ENCODE measurements at places on chromosomes 7 and 10. TPM values are rescaled to one million over a fixed set of nuclear protein-coding genes. Genes with fewer than 3 reads are reported as not detected.

The PGAM2 gene
- total RNA-seq = 1.3 TPM

DNA sequence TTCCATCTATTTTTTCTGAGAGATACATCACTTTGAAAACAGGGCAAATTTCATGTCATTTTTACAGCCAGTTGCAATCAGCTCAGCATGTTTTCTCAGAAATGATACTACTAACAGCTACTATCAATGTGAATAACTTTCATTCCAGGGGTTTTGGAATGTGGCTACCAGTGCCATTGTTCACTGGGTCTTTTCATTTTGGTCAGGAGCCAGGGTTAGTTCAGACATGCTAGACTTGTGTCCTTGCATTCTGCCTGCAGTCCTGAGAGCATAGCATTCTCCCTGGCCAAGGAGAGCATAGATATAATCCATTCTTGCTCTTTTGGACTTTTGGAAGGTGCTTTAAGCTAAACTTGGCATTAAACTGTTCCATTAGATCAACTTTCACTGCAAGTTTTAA, 160.9 kb upstream of the NEBL start:
- no peak overlapping the region for H3K4me3 ChIP-seq
- DNase-seq = no peak
- no peaks in the 10 kb centered on the region for H3K27me3 ChIP-seq
- H3K4me1 ChIP-seq = peaks cover 1% of the 10 kb centered on the region
- no peaks in the 10 kb centered on the region for H3K36me3 ChIP-seq

- no peaks in the 10 kb centered on the region for H3K27me3 ChIP-seq
- H3K36me3 ChIP-seq = no peaks in the 10 kb centered on the region
- peaks cover 2% of the 10 kb centered on the region for H3K4me1 ChIP-seq
- no peak overlapping the region for H3K27ac ChIP-seq
Observed at GRCh38 chr10:71873582-71874211, 22.6 kb upstream of the PSAP start.

DNA sequence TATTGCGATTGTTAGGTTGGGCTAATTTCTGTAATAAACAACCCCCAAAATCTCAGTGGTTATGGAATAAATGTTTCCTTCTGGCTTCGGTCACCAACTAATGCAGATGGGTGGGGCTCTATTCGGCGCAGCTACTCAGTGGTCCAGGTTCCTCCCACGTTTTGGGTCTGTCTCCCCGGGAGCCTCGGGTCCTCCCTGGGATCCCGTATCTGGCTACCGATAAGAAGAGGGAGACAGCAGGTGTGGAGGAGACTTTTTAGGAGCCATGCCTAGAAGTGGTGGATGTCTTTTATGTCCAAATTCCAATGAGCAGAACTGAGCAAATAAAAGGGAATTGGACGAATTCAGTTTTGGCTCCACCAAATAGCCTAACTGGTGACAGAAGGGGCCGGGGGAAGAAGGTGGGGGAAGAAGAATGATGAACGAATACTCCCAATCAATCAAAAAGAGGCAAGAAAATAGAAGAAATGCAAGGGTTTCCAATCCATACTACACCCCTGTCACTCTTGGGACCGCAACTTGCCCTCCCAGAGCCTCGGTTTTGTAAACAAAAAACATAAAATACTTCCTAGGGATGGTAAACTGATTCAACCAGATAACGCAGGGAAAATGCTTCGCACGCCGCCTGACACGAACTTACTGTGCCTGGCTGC, 498 bp upstream of the C10orf53 start:
- no peak overlapping the region for H3K27ac ChIP-seq
- H3K36me3 ChIP-seq = no peaks in the 10 kb centered on the region
- no peak for DNase-seq
- no peaks in the 10 kb centered on the region for H3K27me3 ChIP-seq

DNA sequence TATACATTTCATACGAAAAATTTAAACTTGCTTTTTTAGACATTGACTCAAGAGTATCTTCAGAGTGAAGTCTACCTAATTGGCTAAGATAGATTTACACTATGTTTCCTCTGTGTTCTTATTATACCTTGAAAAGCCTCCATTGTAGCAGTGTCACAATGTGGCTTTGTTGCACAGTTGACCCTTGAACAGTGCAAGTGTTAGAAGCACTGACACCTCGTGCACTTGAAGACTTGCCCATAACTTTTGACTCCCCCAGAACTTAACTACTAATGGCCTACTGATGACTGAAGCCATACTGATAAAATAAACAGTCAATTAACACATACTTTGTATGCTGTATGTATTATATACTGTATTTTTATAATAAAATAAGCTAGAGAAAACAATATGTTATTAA, 84.3 kb downstream of the CPED1 start:
- no peaks in the 10 kb centered on the region for H3K36me3 ChIP-seq
- H3K4me1 ChIP-seq = no peaks in the 10 kb centered on the region
- no peak for DNase-seq
- no peak overlapping the region for H3K4me3 ChIP-seq

- H3K4me1 ChIP-seq = peaks cover 20% of the 10 kb centered on the region
- no peak overlapping the region for H3K27ac ChIP-seq
- H3K4me3 ChIP-seq = no peak overlapping the region
Observed at GRCh38 chr10:6153845-6154244, 48.9 kb upstream of the PFKFB3 start.

The OR2A12 gene
- total RNA-seq = not detected

DNA sequence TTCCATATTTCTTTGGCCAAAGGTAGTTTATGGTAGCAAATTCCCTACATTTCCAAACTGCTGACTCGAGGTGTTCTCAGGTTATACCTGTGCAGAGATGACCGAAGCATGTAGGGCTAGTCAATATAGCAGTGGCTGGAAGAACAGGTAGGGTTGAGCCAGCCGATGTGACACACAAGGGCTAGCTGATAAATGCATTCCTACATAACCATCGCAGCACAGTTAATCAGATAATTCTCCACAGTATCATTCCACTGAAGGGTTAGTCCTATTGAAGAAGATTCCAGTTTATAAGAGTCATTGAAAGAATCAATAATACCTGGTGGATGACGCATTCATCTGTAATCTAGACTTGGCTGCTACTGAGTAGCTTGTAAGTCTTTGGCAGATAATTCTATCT, 220.0 kb downstream of the KIF20B start:
- no peak overlapping the region for H3K27ac ChIP-seq
- no peaks in the 10 kb centered on the region for H3K27me3 ChIP-seq
- no peak for DNase-seq
- H3K4me1 ChIP-seq = no peaks in the 10 kb centered on the region
- no peaks in the 10 kb centered on the region for H3K36me3 ChIP-seq

GRCh38 chr7:150867605-150868004, 15.3 kb downstream of the AOC1 start:
- no peaks in the 10 kb centered on the region for H3K4me1 ChIP-seq
- H3K27me3 ChIP-seq = no peaks in the 10 kb centered on the region
- no peak overlapping the region for H3K27ac ChIP-seq
- no peak for DNase-seq
- H3K4me3 ChIP-seq = no peak overlapping the region
- H3K36me3 ChIP-seq = no peaks in the 10 kb centered on the region

The INSYN2A gene
- 0.18 TPM for total RNA-seq

GRCh38 chr7:55086413-55087201, 67.8 kb downstream of the EGFR start:
- no peak overlapping the region for H3K27ac ChIP-seq
- H3K4me1 ChIP-seq = peaks cover 18% of the 10 kb centered on the region
- no peaks in the 10 kb centered on the region for H3K36me3 ChIP-seq
- H3K27me3 ChIP-seq = no peaks in the 10 kb centered on the region
- no peak for DNase-seq

GRCh38 chr10:129707406-129708388, 240.7 kb downstream of the MGMT start:
- H3K27me3 ChIP-seq = no peaks in the 10 kb centered on the region
- H3K27ac ChIP-seq = no peak overlapping the region
- peaks cover 5% of the 10 kb centered on the region for H3K4me1 ChIP-seq
- no peaks in the 10 kb centered on the region for H3K36me3 ChIP-seq
- DNase-seq = no peak

The ITPRID1 gene
- total RNA-seq = not detected

The PSD gene
- 34.0 TPM for total RNA-seq

- no peaks in the 10 kb centered on the region for H3K36me3 ChIP-seq
- H3K27me3 ChIP-seq = no peaks in the 10 kb centered on the region
- peaks cover 1% of the 10 kb centered on the region for H3K4me1 ChIP-seq
- H3K27ac ChIP-seq = no peak overlapping the region
- H3K4me3 ChIP-seq = no peak overlapping the region
- no peak for DNase-seq
Observed at GRCh38 chr7:98840722-98841121, 29.1 kb downstream of the TMEM130 start.

The PAPOLB gene
- 0.36 TPM for total RNA-seq

DNA sequence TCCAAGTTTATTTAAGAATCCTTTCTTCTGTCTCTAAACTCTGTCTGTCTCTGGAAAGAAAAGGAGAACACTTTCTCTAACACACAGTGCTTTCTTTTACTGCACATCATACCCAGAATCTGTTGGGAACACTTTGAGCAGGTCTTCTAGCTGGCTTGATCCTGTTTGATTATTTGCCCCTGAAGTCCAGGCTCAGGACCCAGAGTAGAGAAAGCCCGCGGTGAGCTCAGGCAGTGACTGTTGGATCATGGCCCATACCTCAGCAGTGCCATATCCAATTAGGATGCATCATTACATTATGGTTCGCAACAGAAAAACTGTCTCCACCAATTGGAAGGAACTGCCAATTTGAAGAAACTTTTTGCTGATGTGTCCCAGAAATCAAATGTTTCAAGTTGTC, 51.4 kb downstream of the ATOH7 start:
- no peaks in the 10 kb centered on the region for H3K4me1 ChIP-seq
- DNase-seq = no peak
- no peak overlapping the region for H3K4me3 ChIP-seq
- no peak overlapping the region for H3K27ac ChIP-seq
- no peaks in the 10 kb centered on the region for H3K36me3 ChIP-seq

The CHN2 gene
- total RNA-seq = 27.3 TPM

The INHBA gene
- 8.8 TPM for total RNA-seq

GRCh38 chr7:100400656-100401055, 27.4 kb downstream of the PILRA start:
- DNase-seq = no peak
- H3K27ac ChIP-seq = no peak overlapping the region
- H3K4me1 ChIP-seq = peaks cover 4% of the 10 kb centered on the region
- H3K27me3 ChIP-seq = no peaks in the 10 kb centered on the region
- H3K36me3 ChIP-seq = no peaks in the 10 kb centered on the region

DNA sequence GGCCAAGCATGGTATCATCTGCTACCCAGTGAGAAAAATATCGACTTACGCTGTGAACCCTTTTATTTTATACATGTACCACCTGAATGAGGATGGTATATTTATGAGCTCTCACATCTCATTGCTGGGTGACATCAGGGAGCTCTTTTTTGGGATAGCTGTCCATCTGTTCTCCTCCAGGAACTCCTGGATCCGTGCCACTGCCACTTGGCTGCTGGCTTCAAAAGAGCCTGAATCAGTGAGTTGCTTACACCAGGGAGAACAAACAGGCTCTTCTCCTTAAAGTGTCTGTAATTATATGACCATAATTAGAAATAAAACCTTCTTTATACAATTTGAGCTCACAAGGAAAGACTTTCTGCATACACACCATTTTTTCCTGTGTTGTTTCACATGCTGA, 106.2 kb downstream of the KAT6B start:
- H3K4me1 ChIP-seq = peaks cover 12% of the 10 kb centered on the region
- peak; percentile 65 for DNase-seq
- H3K36me3 ChIP-seq = no peaks in the 10 kb centered on the region
- no peaks in the 10 kb centered on the region for H3K27me3 ChIP-seq
- H3K27ac ChIP-seq = no peak overlapping the region

The CLCN1 gene
- total RNA-seq = 0.10 TPM

DNA sequence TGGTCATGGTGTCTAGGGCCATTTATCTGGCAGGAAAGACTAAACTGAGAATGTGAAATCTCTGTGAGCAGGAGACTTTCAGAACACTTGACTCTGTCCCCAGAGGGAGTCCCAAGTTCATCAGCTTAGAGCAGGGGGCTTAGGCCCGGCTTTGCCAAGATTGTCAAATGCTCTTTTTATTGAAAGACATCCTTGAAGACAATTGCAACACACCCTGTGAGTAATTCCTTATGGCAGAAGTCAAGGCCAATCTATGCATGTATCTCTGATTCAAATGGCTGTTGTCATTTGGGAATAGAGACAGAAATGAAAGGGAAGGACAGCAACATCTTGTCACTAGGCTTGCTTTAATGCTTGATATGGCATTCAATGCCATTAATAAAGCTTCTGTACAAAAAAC, 33.7 kb downstream of the BAMBI start:
- peak overlapping the region; percentile 77 for H3K27ac ChIP-seq
- no peak overlapping the region for H3K4me3 ChIP-seq
- peaks cover 15% of the 10 kb centered on the region for H3K4me1 ChIP-seq

- H3K4me3 ChIP-seq = no peak overlapping the region
- H3K4me1 ChIP-seq = no peaks in the 10 kb centered on the region
- DNase-seq = no peak
Observed at GRCh38 chr10:112915590-112916572, 34.2 kb upstream of the TCF7L2 start.

- H3K4me1 ChIP-seq = no peaks in the 10 kb centered on the region
- H3K27ac ChIP-seq = no peak overlapping the region
- DNase-seq = peak; percentile 38
Observed at GRCh38 chr7:99027841-99028240, 116.1 kb downstream of the SMURF1 start.
